ENCODE measurements at places on chromosomes 4 and X. TPM values are rescaled to one million over a fixed set of nuclear protein-coding genes. Genes with fewer than 3 reads are reported as not detected.

DNA sequence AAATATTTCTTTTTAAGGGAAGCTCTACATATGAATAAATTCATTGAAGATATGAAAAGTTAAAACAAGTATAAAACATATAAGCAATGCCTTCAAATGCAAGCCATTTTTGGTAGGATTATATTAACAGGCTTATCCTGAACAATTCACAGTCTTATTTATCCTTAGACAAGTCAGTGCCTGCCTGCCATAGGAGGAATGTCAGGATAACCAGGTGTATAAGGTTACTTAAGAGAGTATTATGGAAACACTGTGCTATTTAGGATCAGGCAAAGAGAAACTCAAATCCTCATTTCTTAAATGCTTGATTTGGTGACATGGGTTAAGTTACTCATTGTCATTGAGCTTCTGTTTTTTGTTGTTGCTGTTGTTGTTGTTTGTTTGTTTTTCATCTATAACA, 2029.9 kb upstream of the AGA start:
- H3K4me3 ChIP-seq, result no peak overlapping the region
- no peaks in the 10 kb centered on the region for H3K36me3 ChIP-seq
- no peaks in the 10 kb centered on the region for H3K4me1 ChIP-seq
- no peak overlapping the region for H3K27ac ChIP-seq

GRCh38 chr4:153468587-153468986, 2.4 kb downstream of the TMEM131L start:
- H3K4me1 ChIP-seq, result peaks cover 71% of the 10 kb centered on the region
- H3K27me3 ChIP-seq, result no peaks in the 10 kb centered on the region
- peak overlapping the region; percentile 96 for H3K4me3 ChIP-seq
- DNase-seq, result no peak

Gene CPZ
- total RNA-seq, result not detected

Gene COL4A5
- total RNA-seq, result 8.6 TPM

Data from psoas muscle (tissue), 8 donors.